Right lung (tissue), 10 donors: ENCODE measurements at places on chromosomes 11 and 22.

DNA sequence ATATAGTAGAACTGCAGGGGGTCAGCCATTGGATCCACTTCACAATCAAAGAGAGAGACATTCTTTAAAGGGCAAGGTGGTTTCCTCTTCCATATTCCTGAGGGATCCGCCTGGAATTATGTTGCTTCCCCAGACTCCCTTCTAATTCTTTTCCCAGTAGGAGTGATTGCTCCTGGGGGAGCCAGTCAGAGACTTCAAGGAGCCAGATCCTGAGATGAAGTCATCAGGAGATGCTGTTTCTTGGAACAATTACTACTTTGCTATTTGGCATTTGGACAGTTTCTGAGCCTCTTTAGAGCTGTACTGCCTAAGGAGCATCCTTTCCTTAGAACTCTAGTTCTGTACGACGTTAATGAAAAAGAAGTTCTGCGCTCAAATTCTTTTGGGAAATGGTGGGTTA, 1.9 kb upstream of the OR9Q2 start:
- no peak for DNase-seq

- no peak for DNase-seq
Observed at GRCh38 chr11:43952401-43953342, 10.2 kb downstream of the C11orf96 start.

GRCh38 chr11:86923999-86924766, 31.0 kb downstream of the FZD4 start:
- DNase-seq = no peak

DNA sequence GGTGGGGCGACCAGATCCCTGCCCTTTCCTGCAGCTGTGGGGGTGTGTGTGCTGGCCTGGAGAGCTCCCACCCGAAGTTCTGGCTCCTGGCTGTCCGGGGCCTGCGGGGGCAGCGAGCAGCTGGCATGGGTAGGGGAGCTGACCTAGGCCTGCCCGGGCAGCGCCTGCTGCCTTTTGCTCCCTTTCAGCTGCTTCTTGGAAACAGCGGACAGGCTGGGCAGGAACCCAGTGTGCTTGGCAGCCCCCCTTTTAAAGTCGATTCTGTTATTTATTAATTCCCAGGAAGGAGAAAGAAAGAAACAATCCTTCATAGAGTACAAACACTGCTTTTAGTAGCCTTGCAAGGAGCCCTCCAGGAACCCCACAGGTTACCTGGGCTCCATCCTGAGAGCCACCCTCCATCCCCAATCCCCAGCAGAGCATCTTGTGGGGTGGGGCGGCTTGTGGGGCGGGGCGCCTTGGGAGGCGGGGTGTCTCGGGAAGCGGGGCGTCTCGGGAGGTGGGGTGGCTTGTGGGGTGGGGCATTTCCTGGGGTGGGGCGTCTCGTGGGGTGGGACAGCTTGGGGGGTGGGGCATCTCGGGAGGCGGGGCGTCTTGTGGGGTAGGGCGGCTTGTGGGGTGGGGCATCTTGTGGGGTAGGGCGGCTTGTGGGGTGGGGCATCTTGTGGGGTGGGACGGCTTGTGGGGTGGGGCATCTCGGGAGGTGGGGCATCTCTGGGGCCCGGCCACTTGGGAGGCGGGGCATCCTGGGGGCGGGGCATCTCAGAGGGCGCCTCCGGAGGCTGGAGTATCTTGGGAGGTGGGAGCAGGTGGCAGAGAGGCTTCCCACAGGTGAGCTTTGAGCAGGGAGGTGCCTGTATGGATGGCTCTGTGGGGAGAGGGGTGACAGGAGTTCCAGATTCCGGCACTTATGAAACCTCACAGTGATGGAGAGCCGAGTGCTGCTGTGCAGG, 7.0 kb downstream of the CD81 start:
- DNase-seq = no peak

DNA sequence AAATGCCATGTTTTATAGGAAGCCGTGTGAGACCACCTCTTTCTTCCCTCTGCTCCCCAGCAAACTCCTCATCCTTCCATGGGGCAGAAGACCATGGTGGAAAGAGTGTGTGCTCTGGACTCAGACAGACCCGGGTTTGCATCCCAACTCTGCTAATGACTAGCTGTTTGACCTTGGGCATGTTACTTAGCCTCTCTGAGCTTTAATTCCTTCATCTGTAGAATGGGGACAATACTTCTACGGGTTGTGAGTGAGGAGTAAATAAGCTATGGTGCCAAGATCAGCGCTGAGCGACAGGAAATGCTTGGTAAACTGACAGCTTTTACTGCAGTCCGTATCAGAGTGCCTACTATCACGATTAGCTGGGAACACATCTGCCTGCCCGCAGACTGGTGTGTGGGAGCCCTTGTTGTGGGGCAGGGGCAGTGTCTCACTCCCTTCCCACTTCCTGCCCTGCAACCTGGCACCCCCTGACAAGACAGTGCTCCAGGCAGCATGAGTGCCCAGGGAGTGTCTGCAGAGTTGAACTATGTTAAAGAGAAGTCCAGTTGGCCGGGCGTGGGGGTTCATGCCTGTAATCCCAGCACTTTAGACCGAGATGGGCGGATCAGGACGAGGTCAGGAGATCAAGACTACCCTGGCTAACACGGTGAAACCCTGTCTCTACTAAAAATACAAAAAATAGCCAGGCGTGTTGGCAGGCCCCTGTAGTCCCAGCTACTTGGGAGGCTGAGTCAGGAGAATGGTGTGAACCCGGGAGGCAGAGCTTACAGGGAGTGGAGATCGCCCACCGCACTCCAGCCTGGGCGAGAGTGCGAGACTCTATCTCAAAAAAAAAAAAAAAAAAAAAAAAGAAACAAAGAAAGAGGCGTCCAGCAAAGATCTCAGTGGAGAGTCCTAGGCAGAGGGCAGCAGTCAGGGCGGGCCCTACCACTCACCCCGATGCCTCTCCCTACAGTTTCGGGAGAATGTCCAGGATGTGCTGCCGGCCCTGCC, 2.2 kb downstream of the SEC14L2 start:
- DNase-seq = no peak

DNA sequence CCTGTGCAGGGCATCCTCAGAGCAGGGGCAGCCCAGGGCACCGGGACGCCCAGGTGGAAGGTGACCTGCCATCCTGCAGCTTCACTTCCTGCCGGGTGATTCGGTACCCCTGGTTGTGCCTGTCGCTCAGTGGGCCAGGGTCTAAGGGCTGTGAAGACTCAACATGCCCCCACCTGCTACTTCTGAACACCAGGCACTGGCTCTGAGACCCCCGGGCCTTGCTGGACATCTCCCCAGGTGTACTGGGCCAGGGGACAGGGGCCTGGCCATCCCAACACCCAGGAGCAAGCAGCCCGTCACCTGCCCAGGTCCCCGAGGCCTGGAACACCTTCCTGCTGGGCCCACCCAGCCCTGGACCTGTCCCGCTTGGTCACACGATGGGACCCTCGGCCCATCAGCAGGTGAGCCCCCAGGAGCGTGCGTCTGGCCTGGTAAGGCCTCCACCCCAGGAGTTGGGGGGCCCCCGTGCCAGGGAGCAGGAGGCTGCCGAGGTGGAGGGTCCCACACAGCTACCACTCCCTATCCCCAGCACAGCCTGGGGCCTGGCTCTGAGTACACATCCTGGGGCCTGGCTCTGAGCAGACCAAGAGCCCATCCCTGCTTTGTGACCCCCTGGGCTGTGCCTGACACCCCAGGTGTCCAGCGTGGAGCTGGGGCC, 3.9 kb upstream of the MUC5B start:
- no peak for DNase-seq

- no peak for DNase-seq
Observed at GRCh38 chr22:23126165-23127054, 15.4 kb downstream of the RSPH14 start.

- DNase-seq = no peak
Observed at GRCh38 chr11:130546438-130546837, 98.0 kb downstream of the ADAMTS15 start.
